Stimulated activated CD4-positive, alpha-beta T cell treated with anti-CD3 and anti-CD28 coated beads, Interleukin-12 subunit alpha, Interleukin-12 subunit beta, amount 100 ng/mL, for 48 hours (primary cell): ENCODE measurements at places on chromosomes 5 and 9.

DNA sequence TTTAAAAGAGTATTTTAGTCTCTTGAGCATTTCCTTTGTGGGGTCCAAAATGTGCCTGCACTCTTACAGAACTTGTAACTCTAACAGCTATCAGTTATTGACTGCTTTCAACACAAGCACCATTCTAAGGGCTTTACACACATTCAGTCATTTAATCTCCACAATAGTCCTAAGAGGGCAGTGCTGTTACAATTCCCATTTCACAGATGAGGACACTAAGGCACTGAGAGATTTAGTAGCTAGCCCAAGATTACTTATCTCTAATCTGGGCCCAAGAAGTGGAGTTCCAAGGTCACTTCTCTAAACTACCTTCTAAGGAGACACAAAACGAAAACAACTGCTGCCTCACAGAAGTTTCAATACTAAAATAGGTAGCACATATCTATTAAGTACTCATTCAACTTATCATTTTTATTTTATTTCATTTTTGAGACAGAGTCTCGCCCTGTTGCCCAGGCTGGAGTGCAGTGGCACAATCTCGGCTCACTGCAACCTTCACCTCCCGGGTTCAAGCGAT lies 275.2 kb downstream of the CWC27 start:
- DNase-seq, result no peak

GRCh38 chr9:89603767-89604665 lies 796 bp upstream of the GADD45G start:
- DNase-seq, result no peak

DNA sequence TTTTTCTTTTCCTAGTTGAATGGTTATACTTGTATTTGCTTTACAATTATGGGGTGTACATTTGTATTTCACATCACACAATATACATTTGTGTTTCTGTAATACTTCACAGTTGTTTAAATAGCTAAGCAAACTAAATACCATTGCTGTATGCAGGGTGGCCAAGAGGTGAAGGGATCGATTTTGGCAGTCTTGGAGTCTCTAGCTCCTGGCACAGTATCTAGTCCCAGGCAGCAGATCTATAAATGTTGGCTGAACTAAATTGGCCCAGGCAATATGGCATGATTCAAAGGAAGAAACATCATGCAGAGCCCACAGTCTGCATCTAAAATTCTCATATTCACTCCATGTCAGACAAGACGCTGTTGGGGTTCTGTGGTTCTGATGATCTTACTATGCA lies 110.1 kb upstream of the GPBP1 start:
- DNase-seq, result no peak

DNA sequence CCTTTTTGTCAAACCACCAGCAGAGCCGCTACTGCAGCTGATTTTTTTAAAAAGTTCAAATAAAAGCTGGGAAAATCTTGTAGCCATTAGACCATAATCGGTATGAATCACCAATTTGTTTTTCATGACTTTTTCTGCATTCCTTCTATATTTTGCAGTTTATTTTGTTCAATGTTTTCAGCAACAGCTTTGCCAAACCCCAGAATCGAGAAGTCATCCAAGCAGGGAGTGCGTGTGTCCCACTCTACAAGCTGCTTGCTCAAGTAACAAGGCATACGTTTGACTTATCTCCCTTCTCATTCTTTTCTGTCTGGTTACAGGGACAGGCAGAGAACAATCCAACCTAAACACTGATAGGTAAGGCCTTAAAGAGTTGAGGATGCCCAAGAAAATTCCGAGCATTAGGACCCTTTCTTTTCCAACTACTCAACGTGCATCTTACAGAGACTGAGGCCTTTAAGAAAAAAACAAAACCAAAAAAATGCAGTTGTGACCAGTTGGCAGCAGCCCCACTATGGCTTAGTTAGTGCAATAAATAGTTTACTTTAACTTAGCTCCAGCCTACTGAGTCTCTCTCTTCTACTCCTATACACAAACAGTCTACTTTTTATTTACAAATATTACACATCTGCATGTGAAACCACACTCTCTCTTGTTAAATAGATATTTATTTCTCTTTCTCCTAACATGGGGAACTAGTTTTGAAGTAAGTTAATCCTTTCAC lies 134.7 kb upstream of the SLIT3 start:
- no peak for DNase-seq

GRCh38 chr5:33306758-33307157 lies 134.0 kb upstream of the TARS1 start:
- no peak for DNase-seq

GRCh38 chr5:1881731-1882336 lies 891 bp downstream of the IRX4 start:
- DNase-seq, result no peak

DNA sequence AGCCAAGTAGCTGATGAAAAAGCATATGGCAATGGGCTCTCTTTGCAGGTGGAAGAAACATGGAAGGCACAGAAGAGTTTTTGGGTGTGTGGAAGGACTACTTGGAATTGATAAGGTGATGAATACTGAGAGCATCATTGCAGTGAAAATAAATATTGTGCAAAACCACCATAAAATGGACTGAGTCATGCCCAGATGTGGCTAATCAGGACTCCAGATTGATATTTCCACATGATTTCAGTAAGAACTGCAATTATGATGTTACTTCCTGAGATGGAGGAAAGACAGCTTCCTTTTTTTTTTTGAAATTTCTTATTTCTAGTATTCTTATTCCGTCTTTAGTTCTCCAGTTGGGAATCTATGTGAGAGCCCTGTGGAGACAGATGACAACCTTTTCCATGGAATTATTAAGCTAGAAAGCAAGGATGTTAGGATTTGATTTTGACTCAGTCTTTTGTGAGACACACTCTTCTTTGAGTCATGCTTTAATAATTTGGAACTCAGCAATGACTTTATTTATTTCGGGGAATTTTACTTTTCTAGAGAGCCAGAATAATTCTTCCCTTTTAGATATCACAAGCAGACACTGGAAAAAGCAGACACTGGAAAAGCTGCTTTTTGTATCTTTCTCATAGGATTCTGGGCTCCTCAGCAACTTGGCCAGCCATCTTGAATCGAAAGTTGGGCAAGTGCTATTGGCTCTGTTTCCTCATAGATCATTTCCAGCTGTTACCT lies 94.2 kb upstream of the VCAN start:
- DNase-seq, result no peak

GRCh38 chr5:126633552-126633951 lies 32.8 kb downstream of the PHAX start:
- no peak for DNase-seq

DNA sequence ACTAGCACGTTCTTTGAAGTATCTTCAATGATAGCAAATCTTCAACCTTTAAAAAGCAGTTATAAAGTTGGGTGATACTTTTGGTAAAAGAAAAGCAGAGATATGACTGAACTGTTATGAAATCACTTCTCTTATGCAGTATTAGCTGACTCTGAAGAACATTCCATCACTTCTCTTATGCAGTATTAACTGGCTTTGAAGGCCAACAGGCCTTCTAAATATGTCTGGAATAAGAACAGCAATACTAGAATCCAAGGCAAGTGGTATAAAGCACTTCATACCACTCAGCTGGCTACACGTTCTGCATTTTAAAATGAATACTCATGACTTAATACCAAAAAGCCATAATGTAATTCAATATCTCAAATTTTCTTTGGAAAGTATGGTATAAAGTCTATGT lies 17.3 kb downstream of the SKIC3 start:
- no peak for DNase-seq

- DNase-seq, result no peak
Observed at GRCh38 chr5:96641368-96642280, 20.6 kb upstream of the CAST start.

DNA sequence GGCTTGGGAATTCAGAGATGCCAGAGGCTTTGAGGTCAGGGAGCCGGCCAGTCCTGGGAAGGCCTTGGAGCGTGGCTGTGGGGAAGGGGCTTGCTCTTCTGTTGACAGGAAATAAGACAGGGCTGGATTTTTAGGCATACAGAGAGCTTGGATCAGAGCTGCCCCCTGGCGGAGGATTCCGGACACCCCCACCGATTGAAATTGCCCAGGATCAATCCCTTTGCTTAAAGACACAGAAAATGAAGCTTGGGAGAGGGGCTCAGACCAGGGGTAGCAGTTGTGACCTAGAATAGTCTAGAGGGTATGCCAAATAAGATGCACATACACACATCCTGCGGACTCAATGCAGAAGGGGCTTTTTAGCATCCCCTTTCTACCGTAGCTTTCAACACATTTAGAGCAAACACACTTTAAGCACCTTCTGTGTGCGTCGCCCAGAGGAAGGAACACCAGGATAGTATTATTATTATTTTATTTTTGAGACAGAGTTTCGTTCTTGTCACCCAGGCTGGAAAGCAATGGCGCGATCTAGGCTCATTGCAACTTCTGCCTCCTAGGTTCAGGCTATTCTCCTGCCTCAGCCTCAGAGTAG lies 1.7 kb upstream of the NTMT1 start:
- peak; percentile 74 for DNase-seq

GRCh38 chr5:115586525-115587146 lies 15.6 kb downstream of the TICAM2 start:
- DNase-seq, result no peak

GRCh38 chr5:58854441-58854840 lies 271.6 kb downstream of the RAB3C start:
- no peak for DNase-seq

DNA sequence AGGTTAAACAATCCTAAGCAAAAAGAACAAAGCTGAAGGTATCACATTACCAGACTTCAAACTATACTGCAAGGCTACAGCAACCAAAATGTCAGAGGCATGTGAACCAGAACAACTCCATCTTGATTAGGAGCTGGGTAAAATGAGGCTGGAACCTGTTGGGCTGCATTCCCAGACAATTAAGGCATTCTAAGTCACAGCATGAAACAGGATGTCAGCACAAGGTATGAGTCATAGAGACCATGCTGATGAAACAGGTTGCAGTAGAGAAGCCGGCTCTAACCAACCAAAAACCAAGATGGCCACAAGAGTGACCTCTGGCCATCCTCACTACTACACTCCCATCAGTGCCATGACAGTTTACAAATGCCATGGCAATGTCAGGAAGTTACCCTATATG lies 252.0 kb downstream of the RASEF start:
- DNase-seq, result no peak

- DNase-seq, result no peak
Observed at GRCh38 chr9:127186806-127187205, 64.4 kb upstream of the ANGPTL2 start.

DNA sequence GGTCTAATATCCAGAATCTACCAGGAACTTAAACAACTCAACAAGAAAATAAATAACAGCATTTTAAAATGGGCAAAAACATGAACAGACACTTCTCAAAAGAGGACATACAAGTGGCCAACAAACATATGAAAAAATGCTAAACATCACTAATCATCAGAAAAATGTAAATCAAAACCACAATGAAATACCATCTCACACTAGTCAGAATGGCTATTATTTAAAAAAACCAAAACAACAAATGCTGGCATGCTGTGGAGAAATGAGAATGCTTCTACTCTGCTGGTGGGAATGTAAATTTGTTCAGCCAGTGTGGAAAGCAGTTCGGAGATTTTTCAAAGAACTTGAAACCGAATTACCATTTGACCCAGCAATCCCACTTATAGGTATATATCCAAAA lies 63.1 kb downstream of the ADAMTS6 start:
- DNase-seq, result no peak

DNA sequence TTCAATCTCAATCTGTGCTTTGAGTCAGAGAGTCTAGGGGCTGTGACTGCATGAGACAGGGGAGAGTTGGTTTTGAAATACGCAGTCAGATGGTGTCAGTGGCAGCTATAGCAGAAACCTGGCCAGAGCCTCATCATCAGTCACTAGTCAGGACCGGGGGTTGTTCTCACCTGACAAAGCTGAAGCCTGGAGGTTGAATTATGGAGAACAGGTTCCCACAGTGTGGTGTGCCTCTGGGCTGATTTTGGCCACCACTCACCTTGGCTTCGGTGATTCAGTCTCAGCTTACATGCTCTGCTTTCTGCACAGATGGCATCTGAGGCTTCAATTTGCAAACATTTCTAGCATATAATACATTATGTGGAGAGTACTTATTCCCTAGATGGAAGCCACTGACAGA lies 387.3 kb downstream of the YTHDC2 start:
- no peak for DNase-seq

DNA sequence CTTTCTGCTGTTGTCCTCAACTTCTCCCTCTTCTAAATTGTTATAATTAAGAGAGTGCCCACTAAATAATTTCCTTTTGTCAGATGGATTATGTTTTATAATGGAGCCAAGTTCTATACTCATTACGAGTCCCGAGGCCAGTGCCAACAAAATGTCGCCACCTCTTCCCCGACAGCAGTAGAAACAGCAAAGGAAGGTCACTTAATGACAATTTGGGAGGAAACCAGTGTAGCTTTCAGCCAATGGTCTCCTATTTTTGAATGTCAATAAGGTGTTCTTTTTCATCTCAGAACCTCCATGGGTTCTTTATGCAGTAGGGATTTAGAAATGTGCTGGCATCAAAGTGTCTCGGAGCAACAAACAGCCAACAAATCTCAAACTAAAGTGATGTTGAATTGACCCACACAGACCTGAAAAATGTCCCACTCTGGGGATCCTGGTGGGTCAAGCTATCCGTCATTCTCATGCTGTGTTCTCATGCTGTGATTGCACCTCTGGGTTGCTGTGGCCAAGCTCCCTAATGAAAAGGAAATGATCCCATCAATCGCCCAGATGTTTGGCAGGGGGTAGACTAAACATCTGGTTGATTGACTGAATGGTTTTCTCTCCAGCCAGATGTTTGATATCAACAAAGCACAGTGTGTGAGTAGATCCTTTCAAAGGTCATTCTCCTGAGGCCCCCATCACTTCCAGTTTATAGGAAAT lies 291.9 kb downstream of the DMAC1 start:
- no peak for DNase-seq

DNA sequence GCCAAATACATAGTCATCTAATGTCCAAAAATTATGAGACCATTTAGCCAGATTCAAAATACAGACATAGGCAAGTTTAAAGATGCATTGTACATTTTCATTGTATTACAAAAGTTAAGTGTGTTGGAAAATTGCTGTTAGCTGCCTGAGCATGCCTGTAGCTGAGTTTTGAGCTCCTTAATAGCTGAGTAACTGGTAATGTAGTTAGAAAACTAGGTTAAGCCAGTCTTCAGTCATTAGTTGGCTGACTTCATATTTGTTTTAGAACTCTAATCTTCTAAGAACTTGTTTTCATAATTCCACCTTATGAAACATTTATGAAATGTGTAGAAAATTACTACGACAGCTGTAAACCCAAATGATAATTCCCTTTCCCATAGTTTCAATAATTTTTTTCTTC lies 293.4 kb downstream of the ARRDC3 start:
- no peak for DNase-seq

GRCh38 chr5:84642795-84643194 lies 258.1 kb upstream of the EDIL3 start:
- no peak for DNase-seq

- DNase-seq, result no peak
Observed at GRCh38 chr5:159893040-159893695, 23.1 kb upstream of the ADRA1B start.

DNA sequence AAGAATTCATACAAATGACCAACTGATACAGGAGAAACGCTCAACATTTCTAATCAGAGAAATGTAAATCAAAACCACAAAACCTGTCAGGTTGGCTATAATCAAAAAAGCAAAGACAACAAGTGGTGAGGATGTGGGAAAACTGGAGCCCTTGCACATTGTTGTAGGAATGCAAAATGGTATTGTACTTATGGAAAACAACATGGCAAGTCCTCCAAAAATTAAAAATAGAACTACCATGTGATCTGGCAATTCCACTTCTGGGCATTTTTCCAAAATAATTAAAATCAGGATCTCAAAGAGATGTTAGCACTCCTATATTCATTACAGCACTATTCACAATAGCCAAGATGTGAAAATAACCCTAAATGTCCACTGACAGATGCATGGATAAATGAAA lies 76.1 kb downstream of the FNIP1 start:
- no peak for DNase-seq

- DNase-seq, result no peak
Observed at GRCh38 chr9:107539427-107540163, 50.0 kb upstream of the KLF4 start.
